Midbrain (tissue), 1 donor: ENCODE measurements at places on chromosomes 13 and 19.

DNA sequence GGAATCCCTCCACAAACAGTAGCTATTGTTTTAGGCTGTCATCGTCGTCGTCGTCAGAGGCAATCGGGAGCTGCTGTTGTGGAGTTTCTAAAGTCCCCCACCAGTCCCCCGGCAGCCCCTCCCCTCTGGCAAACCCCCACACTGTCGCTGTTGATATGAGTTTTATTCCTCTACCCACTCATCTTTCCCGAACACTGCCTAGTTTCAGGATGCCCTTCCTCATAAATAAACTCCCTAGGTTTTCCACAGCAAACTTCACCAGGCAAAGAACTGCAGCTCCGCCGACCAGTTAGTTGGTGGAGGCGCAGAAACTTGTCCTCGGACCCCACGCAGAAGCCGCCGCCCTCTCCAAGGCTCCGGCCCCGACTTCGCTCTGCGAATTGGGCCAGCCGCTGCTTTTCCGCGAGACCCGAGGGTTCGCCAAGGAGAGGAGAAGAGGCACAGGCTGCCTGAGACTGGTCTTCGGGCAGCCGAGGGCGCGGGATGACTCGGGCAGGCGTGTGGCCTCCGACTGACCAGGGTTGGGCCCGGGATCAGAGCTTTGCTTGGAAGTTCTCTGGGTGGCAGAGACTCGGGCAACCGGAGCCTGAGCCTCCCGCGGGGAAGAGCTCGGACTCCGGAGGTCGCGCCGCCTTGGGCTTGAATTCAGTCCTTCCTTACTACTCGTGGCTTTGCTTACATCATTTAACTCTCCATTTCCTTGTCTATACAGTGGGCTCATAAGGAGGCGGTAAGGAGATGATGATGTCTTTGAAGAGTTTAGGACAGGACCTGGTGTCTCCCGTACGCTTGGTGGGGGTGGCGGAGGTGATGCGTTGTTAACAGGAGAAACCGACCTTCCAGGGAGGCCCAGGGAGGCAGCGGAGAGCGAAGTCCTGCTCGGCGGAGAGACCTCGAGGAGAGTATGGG lies 7.9 kb downstream of the PDX1 start:
- no peak for DNase-seq

GRCh38 chr19:56810260-56810659 lies 30.3 kb downstream of the PEG3 start:
- DNase-seq = no peak

DNA sequence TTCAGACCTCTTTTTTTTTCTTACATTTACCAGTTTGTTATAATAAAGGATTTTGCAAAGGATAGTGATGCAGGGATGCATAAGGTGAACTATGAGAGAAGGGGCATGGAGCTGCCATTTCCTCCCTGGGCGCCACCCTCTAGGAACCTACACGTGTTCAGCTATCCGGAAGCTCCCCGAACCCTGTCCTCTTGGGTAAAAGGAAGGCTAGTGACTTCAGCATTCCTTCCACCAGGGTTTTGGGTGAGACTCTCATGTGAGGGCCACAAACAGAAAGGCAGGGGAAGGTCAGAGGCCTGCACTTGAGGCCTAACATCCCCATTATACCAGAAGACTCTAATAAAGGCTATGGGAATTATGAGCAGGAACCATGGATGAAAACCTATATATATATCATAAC lies 57.3 kb downstream of the IFT88 start:
- no peak for DNase-seq

- DNase-seq = no peak
Measured at GRCh38 chr13:51559946-51560735, 24.1 kb upstream of the WDFY2 start.

DNA sequence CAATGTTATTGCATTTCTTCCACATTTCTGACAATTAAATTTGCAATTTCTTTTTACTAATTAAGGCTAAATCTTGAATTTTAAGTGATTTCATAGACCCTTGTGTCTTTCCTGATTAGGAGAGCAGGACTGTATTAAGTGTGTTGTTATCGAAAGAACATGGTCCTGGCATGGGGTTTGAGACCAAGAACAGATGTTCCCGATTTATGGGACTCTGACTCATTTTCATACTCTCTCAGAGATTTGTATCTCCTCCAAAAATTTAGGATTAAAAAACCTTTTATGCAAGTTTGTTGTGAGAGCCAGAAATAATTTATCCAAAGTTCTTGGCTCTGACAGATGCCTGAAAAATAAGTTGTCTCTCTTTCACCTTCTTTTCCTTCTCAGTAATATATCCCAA lies 589.3 kb upstream of the ARGLU1 start:
- no peak for DNase-seq

GRCh38 chr19:28691683-28692082 lies 521.3 kb downstream of the UQCRFS1 start:
- DNase-seq = no peak

DNA sequence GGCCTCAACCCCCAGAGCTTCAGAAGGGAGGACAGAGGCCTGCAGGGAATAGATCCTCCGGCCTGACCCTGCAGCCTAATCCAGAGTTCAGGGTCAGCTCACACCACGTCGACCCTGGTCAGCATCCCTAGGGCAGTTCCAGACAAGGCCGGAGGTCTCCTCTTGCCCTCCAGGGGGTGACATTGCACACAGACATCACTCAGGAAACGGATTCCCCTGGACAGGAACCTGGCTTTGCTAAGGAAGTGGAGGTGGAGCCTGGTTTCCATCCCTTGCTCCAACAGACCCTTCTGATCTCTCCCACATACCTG lies 969 bp upstream of the CEACAM5 start:
- no peak for DNase-seq

GRCh38 chr19:34974646-34975045 lies 10.6 kb upstream of the ZNF792 start:
- DNase-seq = no peak

- DNase-seq = no peak
Measured at GRCh38 chr19:52943134-52943883, 19.4 kb downstream of the ZNF816 start.

GRCh38 chr13:27965740-27966640 lies 3.1 kb downstream of the CDX2 start:
- no peak for DNase-seq

- DNase-seq = no peak
Measured at GRCh38 chr13:75454497-75454896, 27.5 kb downstream of the TBC1D4 start.

DNA sequence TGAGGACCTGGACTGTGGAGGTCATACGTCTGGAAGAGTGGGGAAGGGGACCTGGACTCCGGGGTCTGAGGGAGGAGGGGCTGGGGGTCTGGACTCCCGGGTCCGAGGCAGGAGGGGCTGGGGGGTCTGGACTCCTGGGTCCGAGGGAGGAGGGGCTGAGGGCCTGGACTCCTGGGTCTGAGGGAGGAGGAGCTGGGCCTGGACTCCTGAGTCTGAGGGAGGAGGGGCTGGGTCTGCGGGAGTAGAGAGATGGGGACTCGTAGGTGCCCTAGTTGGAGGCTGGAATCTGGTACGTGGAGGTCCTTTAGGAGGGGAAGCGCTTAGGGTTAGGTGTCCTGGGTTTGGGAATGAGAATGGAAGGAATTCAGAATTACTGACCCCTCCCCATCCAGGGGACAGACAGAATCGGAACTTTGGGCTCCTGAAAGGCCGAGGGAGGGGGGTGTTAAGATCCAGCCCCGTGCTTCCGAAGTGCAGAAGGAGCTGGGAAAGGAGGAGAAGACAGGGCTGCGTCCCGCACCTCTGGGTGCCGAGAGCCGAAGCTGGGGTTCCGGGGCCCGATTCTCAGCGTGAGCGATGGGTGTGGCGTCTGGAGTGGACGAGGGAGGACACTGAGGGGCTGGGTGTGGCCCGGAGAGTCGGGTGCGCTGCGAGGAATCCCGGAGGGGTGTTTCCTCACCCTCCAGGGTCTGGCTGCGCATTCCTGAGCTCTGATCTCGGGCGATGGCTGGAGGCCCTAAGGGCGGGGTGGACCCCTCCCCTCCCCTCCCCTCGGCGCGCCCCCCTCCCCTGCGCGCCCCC lies 608 bp downstream of the MYADM start:
- DNase-seq = no peak

DNA sequence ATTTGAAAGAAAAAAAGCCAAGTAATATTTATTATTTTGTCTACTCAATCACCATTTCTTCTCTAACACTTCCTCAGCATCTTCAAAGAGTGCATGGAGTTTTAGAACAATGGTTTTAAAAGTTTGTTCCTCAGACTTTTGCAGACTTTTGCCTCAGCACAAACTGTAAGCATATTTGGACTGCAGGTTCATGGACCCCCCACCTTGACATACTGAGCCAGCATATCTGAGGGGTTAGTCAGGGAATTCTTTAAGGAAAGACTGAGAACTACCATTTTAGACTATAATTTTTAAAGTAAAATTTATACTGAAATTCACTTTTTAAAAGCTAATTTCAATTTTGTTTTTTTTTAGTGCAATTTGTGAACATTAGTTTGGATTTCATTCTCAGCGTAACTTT lies 1676.8 kb upstream of the PCDH20 start:
- no peak for DNase-seq

DNA sequence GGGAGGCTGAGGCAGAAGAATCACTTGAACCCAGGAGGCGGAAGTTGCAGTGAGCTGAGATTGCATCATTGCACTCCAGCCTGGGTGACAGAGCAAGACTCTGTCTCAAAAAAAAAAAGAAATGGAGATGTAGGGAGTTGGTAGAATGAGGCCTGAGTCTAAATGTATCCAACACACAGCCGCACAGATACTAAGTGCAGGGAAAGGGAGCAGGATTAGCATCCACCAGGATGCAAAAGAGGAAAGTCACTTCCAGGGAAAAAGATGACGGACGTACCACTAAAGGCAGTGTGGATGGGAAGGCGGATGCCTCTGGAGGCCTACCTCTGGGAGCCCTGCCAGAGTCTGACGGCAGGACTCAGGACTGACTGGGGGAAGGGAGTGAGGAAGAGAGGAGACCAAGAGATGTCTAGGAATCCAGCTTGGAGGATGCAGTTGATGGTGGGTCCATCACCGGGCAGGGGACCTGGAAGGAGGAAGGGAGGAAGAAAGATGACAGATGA lies 6.8 kb downstream of the FAM98C start:
- DNase-seq = no peak

DNA sequence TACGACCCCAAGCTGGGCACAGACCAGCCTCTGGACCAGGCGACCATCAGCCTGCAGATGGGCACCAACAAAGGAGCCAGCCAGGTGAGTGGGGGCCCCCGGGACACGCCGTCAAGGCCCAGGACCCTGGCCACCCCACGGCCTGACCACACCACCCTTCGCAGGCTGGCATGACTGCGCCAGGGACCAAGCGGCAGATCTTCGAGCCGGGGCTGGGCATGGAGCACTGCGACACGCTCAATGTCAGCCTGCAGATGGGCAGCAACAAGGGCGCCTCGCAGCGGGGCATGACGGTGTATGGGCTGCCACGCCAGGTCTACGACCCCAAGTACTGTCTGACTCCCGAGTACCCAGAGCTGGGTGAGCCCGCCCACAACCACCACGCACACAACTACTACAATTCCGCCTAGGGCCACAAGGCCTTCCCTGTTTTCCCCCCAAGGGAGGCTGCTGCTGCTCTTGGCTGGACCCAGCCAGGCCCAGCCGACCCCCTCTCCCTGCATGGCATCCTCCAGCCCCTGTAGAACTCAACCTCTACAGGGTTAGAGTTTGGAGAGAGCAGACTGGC lies 9.6 kb downstream of the ELOF1 start:
- DNase-seq = no peak

- no peak for DNase-seq
Measured at GRCh38 chr19:9139609-9140158, 513 bp upstream of the ZNF317 start.

DNA sequence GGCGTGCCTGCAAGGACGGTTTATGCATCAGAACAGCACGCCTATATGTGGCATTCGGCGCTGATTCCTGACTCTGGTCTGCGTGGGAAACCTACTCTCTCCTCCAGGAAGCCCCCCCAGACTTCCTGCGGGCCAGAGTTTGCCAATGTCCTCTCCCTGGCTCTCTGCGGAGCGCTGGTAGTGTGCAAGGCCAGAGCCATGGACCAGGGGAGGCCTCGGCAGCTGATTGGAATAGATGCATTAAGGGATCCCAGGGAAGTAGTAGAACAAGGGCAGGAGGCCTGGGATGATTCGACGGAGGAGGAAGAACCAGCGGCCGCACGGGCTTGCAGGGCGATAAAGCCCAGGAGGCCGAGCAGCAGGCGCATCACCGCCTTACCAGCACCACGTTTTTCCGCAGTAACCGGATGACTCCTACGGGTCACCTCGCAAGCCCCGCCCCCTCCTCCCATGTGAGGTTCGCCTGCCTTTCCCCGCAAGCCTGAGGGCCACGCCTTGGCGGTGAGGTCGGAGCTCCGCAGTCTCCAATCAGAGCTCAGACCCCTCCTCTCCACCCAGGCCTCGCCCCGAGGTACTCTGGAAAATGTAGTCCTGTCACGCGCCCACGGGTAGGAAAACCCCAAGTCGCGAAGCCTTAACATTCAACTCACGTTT lies 5.0 kb downstream of the CLEC11A start:
- peak; percentile 73 for DNase-seq

GRCh38 chr13:109333893-109334651 lies 452.3 kb downstream of the IRS2 start:
- no peak for DNase-seq

GRCh38 chr13:112450904-112451240 lies 74.7 kb downstream of the SPACA7 start:
- no peak for DNase-seq

DNA sequence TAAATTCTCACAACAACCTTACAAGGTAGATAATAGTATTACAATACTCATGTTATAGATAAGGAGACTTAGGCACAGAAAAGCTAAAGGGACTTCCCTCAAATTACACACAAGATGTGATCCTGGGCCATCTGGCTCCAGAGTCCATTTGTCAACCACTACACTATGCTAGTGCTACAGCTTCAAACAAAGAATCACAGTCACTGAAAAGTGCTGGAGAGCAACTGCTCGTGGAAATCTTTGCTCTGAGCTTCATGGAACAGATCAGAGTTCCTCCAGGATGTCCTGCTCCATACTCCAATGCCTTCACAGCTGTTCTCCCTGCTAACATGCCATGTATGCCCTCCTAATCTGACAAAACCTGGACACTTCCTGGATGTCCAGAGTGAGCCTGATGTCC lies 271.2 kb downstream of the ENOX1 start:
- DNase-seq = no peak

- no peak for DNase-seq
Measured at GRCh38 chr19:51271067-51271466, 20.2 kb downstream of the SIGLECL1 start.

DNA sequence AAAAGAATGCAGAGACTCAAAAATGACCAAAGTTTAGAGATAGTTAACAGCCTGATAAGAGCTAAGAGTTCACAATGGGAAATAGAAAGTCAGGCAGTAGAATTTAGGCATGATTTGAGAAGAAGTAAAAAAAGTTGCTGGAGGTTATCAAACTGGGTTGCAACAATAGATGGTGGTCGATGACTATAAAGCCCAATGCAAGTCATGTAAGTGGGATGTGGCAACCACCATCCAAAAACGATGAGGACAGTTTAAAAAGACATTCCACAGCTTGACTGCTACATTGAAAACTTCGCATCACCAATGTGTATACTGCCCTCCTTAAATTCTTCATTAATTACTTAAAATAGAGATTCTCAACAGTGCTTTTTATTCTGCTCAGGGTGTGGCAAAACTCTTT lies 19.7 kb downstream of the ELF1 start:
- no peak for DNase-seq

- no peak for DNase-seq
Measured at GRCh38 chr13:68380041-68380973, 1150.2 kb upstream of the PCDH9 start.

GRCh38 chr13:30846311-30846710 lies 59.8 kb upstream of the MEDAG start:
- DNase-seq = no peak

- DNase-seq = peak; percentile 62
Measured at GRCh38 chr19:39199025-39199424, 2.3 kb downstream of the NCCRP1 start.
